Astrocyte of the spinal cord (primary cell): ENCODE measurements at places on chromosomes 7 and 10.

DNA sequence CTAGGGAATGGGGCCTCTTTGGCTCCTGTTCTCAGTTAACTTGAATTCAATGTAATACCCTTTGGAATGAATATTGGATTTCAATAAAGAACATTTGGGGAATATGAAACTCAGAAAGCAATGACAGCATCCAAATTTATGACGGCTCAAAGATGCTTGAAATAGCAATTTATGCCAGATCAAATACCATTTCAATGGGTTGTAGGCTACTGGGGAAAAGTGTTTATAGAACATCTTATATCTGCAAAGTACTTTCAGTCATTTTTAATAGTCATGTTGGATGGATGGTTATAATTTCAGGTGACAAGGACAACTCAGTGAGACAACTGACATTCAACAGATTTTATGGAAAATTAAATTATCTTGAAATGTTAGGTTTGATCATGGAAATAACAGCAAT is 772.7 kb downstream of the PHTF2 start:
- DNase-seq: no peak

DNA sequence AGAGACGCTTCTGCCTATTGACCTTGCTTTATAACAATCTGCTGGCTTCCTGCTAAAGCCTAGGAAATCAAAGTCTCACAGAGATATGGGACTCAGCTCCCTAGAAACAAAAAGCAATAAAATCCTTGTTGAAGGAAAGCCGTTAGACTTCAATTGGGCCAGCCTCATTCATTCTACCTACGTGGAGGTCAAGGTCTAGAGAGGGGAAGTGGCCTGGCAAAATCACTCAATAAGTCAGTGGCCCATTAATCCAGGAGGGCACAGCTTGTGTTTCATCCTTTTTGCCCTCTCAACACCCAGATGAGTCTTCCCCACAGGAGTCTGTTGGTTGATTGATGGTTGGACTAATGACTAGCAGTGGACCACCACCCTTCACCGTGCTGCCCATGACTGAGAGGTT is 40.5 kb upstream of the ACSL5 start:
- no peak for DNase-seq

GRCh38 chr7:132187869-132188789 is 388.1 kb downstream of the PLXNA4 start:
- DNase-seq: no peak

- DNase-seq: no peak
Observed at GRCh38 chr10:92014620-92015019, 91.0 kb downstream of the BTAF1 start.

DNA sequence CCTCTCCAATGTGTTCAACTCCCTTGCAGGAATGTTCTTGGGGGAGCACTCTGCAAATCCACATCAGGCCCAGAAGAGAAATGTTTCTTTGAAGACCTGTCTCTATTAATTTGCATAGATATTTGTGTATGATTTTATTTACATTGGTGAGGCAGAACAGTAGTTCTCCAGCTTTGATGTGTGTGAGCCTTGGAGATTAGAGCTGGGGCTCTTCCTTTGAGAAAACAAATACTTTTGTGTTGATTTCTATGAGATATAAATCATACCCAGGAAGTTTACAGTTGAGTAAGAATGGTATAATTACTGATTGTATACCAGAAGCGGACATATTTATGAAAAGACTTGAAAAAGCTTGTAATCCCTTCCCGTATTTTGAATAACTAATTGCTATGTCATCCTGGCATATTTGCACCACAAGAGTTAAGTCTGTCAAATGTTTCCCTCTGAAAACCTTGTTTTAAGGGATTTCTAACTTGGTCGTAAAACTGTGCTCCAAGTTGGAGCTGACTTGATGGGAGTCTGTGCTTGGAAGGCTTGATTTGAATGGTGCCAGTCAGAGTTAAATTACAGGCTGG is 468.5 kb downstream of the LRMDA start:
- DNase-seq: no peak

GRCh38 chr7:37421861-37422500 is 26.7 kb downstream of the ELMO1 start:
- no peak for DNase-seq

- peak; percentile 92 for DNase-seq
Observed at GRCh38 chr10:27192284-27192683, 37.1 kb downstream of the MASTL start.

DNA sequence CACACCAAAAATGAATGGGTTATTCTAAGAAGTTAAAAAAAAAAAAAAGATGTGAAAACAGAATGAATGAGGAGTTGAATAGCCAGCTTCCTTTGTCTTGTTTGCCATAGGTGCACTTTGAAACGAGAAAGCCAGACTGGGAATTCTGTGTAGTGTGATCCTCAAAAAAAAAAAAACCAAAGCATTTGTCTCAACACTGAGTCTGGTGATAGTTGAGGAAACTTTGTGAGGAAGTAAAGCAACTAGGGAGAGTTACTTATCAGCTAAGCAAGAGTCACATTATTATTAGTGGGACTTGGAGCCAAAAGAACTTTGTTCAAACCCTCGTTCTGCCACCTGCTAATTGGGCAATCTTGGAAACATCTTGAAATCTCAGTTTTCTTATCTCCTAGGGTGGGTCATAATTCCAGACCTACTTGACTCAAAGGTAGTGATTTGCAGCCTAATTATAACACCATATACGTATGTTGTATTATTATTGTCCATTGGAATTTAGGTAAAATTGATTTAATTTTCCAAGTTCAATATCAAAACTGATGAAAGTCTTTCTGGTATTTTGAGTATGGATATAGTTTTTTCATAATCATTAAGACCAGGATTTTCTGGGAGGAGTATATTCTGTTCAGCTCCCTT is 99.8 kb upstream of the GJD4 start:
- DNase-seq: no peak

- DNase-seq: peak; percentile 59
Observed at GRCh38 chr7:28862595-28863272, 95.4 kb downstream of the TRIL start.

DNA sequence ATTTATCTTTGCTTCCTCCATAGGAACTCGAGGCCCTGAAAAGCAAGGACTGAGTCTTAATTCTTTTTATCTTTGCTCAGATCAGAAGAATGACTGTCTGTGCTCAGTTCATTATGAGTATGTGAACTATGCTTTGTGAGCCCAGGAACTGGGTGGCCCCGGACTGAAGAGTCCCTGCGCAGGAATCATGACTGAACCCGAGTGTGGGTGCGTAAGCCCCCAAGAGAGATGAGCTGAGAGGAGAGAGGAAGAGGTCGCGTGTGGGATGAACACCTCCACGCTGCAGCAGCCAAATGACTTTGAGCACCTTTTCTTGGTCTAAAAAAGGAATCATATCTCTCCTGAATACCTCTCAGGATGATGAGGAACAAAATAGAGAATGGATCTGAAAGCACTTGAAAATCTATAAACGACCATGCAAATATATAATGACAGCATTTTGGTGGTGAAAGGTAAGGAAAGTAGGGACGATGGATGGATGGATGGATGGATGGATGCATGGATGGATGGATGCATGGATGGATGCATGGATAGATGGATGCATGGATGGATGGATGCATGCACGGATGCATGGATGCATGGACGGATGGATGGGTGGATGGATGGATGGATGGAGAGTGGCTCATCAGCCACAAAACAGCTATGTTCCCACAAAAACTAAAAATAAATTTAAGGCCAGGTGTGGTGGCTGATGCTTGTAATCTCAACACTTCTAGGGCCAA is 19.8 kb downstream of the FAM171A1 start:
- DNase-seq: no peak

GRCh38 chr7:102260856-102261255 is 25.8 kb upstream of the SH2B2 start:
- DNase-seq: peak; percentile 65

- no peak for DNase-seq
Observed at GRCh38 chr10:129339841-129340240, 127.2 kb upstream of the MGMT start.

DNA sequence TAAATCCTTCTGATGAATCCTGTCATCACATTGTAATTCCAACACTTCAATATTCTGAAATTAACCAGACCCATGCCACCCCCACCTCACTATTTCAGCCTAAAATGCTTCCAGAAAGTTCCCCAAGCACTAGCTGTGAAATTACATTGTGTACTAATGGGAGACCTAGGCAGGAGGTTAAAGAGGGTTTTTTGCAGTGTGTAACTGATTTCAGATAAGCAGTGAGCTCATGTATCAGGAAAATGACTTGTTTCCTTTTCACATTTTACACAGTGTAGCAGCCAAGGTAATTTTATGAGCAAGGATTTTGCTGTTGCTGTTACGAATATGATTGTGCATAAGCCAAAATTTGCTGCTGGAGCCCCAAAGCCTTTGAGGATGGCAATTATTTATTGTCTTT is 129.0 kb downstream of the INHBA start:
- DNase-seq: no peak

GRCh38 chr10:24465891-24466818 is 257.2 kb downstream of the KIAA1217 start:
- DNase-seq: peak; percentile 97

- peak; percentile 92 for DNase-seq
Observed at GRCh38 chr7:101244375-101245146, at the start of gene FIS1. FIS1 (minus strand) TSS chr7:101245081; CDS start chr7:101245004, 77 bp downstream.

DNA sequence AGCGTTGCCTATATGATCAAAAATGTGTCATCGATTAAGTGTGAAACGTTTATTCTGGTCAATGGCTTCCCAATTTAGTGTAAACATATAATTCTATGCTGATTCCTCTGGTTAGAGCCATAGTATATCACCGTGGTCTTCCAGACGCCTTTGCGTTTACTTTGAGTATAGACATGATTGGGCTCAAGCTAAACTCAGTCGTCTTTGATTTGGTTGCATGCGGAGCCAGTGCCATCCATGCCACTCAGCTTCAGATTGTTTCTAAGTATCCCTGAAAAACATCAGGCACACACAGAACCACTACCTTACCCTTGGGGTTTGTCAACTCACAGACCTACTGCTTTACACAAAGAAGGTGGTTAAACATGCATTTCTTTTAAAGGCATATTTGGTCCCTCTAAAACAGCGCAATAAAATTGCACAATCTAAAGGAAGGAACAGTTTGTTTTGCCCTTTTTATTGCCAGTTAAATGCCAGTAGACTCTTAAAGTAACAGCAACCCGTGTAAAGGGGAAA is 273.6 kb upstream of the KLF6 start:
- no peak for DNase-seq

DNA sequence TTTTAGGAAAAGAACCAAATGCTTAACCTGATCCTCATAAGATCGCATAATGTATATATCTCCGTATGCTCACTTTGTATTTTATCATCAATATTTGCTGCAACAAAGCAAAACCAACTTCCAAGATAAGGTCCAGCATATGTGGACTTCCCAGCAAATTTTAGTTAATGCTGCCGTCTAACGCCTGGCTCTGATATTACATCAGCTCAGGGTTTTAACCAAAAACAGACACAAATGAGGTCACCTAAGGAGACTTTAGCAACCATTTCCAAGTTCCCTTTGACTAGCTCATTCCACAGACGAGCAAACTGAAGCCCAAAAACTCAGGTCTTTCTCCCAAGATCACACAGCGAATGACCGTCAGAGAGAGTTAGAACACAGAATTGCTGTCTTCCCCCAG is 59.4 kb upstream of the UCN3 start:
- DNase-seq: peak; percentile 6

- DNase-seq: no peak
Observed at GRCh38 chr10:113303544-113304146, 249.2 kb upstream of the HABP2 start.

GRCh38 chr10:112858986-112859651 is 90.9 kb upstream of the TCF7L2 start:
- no peak for DNase-seq

GRCh38 chr7:30845426-30846135 is 66.1 kb upstream of the AQP1 start:
- peak; percentile 33 for DNase-seq

- DNase-seq: no peak
Observed at GRCh38 chr7:138828302-138828701, 30.3 kb upstream of the ATP6V0A4 start.

DNA sequence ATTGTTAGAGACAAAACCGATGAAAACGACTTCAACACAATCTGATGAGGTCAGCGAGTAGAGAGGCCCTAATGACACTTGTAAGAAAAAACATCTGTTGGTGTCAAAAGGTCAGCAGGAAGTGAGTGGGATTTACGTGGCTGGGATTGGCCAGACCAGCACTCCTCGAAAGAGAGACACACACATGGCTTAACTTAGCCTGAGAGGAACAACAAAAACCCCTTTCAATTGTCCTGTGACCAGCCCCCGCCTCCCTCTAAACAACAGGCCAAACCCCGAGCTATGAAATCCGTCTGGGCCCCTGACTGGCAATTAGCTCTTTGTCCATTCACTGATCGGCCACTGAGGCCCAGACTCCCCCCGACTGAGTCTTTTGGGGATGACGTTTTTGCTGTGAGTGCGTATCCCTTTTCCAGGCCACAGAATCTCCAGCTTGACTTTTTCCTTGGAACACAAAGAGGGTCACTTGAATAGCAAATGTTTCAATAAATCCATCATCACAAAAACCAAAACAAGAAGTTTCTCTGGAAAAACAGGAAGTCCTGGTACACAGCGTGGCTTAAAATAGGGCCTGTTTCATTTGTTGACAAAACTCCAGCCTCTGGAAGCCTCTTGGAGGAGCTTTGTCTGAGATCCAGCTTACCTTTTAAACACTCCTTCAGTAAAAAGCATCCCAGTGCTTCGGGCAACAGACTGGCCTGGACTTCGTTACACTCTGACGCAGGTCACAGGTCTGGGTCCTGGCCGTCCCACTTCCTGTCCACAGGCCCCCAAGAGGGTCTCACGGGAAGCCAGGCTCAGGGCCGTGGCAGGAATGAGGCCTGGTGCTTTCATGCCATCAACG is 103.0 kb downstream of the CTBP2 start:
- peak; percentile 87 for DNase-seq

- no peak for DNase-seq
Observed at GRCh38 chr10:78597796-78598555, 470.8 kb upstream of the ZMIZ1 start.

GRCh38 chr7:126993626-126994213 is 259.0 kb downstream of the GRM8 start:
- no peak for DNase-seq

DNA sequence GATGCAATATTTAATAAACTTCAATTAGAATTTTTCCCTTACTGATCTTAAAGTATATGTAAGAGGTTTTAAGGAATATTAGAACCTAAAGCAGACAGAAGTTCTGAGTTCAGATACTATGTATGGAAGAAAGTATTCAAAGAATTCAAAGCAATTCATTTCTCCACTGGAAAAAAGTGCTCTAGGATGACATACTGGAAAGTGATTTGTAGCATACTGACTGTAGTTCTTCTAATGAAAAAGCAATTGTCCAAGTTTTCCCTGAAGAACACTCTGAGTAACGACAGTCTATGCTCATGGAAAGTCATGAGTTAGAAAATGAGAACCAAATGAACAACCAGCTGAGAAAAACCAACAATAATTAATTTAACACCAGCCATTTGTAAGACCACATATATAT is 180.8 kb upstream of the SLC26A5 start:
- no peak for DNase-seq

- DNase-seq: no peak
Observed at GRCh38 chr10:128483216-128483615, 357.0 kb upstream of the MKI67 start.

DNA sequence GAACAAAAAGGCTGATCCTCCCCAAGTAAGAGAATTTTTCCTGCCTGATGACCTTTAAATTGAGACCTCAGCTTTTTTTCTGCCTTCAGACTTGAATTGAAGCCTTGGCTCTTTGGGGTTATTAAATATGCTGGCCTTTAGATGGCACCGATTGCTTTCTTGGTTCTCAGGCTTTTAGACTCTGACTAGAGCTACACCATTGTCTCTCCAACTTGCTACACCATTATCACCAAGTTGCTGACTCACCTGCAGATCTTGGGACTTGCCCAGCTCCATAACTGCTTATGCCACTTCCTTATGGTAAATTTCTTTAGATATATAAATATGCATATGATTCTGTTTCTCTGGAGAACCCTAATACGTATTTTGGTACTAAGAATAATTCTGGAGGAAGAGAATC is 3.1 kb upstream of the ABCA13 start:
- peak; percentile 62 for DNase-seq
